ENCODE measurements at places on chromosomes 3 and 15.

DNA sequence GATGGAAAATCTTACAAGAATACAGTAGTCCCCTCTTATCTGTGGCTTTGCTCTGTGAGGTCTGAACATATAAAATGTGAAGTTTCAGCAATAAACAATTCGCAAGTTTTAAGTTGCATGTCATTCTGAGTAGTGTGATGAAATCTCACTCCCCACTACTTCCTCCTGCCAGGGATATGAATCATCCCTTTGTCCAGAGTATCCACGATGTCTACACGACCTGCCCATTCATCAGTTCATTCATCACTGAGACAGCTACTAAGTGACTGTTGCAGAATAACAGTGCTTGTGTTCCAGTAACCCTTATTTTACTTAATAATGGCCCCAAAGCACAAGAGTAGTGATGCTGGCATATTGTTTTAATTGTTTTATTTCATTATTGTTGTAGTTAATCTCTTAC, 489.2 kb upstream of the UBE2E2 start:
- DNase-seq: no peak

DNA sequence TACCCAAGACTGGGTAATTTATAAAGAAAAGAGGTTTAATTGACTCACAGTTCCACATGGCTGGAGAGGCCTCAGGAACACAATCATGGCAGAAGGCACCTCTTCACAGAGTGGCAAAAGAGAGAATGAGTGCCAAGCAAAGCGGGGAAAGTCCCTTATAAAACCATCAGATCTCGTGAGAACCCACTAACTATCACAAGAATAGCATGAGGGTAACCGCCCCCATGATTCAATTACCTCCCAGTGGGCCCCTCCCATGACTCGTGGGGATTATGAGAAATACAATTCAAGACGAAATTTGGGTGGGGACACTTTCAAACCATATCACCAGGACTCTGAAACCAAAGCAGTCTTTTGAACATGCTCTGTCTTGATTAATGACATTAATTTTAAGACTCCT, 7.0 kb downstream of the RTP3 start:
- DNase-seq: no peak

DNA sequence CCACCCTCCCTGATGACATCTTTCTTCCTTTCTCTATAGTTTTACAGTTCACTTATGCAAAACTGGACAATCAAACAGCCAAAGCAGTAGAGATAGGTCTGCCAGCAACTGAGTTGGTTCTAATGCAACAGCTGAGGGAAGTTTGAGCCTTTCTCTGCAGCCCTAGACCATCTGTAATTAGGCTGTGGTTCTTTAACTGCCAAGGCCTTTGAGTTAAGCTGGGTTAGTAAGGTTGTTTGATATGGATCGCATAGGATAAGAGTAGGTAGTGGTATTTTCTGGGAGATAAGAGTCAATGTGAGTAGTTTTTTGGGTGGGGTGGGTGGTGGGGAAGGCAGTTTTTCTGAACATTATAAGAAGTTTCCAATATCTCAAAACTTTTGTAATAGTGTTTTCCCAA, 3.0 kb downstream of the RPL39L start:
- DNase-seq: no peak

- DNase-seq: no peak
Observed at GRCh38 chr15:96330064-96330449, 443 bp upstream of the NR2F2 start.

DNA sequence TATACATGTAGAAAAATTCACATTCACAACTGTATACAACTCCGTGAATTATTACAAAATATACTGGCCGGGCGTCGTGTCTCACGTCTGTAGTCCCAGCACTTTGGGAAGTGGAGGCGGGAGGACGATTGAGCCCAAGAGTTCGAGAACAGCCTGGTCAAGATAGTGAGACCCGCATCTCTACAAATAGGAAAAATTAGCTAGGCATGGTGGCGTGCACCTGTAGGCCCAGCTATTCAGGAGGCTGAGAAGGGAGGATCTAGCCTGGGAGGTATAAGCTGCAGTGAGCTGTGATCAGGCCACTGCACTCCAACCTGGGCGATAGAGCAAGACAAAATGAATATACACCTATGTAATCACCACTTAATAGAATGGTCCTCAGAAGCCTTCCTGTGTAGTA, 1.3 kb downstream of the RAD51 start:
- DNase-seq: no peak

- no peak for DNase-seq
Observed at GRCh38 chr3:13324835-13325501, 95.2 kb downstream of the NUP210 start.
